HS-27A (cell line): ENCODE measurements at places on chromosomes 6 and 20.

GRCh38 chr6:109295774-109296156 lies 86.5 kb downstream of the CD164 start:
- no peak for DNase-seq

GRCh38 chr6:141996823-141997222 lies 135.9 kb upstream of the GJE1 start:
- DNase-seq: no peak

DNA sequence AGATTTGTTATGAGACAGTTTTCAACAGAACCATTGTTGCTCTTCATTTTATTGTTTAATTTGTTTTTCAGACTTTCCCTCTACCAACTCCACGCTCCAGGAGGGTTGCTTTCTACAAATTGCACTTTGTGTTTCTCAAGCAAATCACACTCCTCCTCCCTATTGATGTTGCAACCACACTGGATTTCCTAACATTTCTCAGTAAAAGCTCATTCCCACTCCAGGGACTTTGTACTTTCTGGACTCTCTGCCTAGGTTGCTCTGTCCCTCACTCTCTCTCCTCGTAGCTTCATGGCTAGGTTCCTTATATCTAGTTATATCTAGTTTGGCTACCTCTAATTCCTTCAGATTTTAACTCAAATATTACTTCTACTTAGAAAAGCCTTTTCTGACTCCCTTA lies 20.3 kb downstream of the PGK2 start:
- no peak for DNase-seq

- DNase-seq: no peak
Observed at GRCh38 chr6:149108038-149108748, 209.3 kb upstream of the TAB2 start.

DNA sequence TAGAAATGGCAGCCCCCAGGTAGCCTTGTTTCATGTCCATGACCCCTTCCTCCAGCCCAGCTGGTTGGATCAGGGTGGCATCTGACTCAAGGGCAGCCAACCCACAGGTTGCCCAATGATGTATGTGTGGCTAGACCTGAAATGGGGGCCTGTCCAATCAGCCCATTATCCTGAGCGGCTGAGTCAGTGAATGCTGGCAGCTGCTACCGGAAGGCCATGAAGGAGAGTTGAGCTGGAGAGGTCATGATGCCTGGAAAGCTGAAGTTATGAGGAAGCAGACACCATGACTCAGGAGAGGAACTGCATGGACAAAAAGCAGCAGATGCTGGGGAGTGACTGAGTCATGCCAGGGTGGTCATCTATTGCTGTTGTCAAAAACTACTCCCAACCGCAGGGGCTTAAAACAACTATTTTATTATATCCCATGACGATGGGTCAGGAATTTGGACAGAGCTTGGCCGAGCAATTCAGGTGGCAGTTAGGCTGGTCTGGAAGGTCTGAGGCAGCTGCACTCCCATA lies 67.3 kb downstream of the MDGA1 start:
- DNase-seq: peak; percentile 99

- DNase-seq: peak; percentile 87
Observed at GRCh38 chr6:43948527-43949485, 178.4 kb downstream of the MRPL14 start.
